ENCODE measurements at places on chromosomes 2 and 18.

DNA sequence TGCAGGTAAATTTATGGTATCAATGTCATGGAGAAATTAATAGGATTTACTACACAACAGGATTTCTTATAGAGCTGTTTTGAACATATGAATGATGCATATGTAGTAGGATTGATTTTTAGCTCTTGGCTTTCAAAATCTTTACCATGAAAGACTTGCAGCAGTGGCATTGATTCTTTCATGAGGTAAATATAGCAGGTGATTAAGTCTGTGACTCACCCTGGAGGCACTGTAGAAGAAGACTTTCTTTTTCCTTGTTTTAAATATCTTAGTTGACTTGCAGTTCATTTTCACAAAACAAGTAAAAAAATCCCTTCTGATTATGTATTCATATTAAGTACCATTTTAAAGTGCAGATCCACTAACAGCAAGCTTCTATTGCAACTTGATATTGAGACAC, 463.0 kb downstream of the FBXO15 start:
- DNase-seq, result no peak

- DNase-seq, result no peak
Observed at GRCh38 chr2:11073776-11074175, 81.5 kb upstream of the SLC66A3 start.

- DNase-seq, result no peak
Observed at GRCh38 chr2:136408795-136409194, 290.8 kb upstream of the CXCR4 start.

DNA sequence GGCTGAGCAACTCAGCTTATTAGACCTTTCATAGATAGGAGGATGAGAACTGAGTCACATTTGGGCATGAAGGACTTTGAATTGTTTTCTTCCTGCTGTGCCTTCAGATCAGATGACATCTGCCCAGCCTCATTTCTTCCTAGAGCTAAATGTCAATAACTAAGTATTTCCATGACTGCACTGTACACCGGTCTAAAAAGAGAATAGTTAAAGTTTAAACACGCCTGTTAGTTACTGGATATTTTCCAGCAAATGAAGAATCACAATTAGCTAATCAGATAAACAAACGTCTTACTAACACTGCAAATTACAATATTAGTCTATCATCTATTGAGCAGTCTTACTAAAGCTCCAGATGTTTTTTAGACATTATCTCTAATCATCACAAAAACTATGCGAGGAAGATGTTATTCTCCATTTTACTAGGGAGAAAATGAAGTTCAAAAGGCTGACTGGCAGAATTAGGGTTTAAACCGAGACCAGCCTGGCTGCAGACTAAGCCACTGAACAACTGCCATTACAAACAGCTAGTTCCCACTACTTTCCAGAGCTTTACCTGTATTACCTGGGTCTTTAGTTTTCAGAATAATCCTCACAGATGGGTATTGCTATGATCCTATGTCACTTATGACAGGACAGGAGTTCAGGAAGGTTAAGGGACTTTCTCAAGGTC, 69.4 kb upstream of the ZNF397 start:
- DNase-seq, result no peak

DNA sequence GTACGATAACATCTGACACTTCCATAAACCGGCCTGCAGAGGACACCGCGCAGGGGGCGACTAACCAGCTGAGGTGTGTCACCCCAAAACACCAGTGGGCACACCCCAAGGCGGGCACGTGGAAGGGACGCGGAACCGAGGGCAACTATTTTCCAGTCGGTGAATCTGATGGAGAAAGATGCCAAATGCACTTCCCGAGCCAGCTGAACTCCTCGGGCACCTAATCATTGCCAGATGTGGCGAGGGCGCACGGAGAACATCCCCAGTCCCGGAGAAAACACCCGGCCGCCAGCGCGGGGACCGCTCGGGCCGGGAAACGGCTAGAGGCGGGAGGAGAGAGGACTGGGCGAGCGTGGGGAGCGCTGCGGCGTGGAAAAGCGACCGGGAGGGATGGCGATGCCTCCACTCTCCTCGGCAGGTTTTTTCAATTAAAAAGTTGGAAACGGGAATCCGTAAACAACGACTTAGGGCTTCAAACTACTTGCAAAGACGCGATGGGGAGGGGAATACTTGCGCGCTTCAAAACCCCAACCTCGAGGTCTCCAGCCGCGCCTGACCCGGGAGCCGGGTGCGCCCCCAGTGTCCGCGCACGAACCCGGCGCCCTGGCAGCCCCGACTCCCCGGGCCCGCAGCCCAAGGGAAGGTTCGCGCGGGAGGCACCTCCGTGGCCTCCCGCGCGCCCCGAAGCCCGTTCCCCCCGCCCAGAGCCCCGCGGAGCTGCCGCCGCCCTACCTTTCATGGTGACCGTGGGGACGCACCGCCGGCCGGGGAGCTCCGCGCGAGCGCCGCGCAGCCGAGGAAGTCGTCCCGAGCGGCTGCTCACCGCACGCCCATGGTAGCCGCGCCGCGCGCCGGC, 497 bp downstream of the COLEC12 start:
- no peak for DNase-seq

GRCh38 chr18:74825460-74825859, 227.8 kb downstream of the ZNF407 start:
- DNase-seq, result no peak
